ENCODE measurements at places on chromosomes 11 and 22.

DNA sequence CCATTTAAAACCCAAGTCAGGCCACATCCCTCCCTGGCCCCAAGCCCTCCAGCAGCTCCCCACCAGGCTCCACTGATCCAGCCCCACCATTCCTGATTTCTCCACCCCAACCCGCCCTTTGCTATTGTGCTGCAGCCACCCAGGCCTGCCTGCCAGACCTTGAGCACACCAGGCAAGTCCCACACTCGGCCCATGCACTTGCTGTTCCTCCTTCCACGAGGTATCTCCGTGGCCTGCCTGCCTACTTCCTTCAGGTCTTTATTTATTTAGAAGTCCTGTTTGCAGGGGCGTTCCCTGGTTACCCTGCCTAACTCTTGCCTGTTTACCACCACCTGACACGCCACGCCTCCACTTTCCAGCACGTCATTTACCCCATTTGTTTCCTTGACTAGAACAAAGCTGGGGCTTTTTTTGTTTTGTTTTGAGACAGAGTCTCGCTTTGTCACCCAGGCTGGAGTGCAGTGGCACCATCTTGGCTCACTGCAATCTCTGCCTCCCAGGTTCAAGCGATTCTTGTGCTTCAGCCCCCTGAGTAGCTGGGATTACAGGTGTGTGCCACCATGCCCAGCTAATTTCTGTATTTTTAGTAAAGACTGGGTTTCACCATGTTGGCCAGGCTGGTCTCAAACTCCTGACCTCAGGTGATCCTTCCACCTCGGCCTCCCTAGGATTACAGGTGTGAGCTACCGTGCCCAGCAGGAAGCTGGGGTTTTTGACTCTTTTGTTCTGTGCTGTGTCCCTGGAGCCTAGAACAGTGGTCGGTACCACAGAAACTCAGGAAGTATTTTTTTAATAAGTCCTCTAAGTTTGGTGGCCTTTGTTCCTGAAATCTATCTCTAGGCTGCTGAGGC lies 6.7 kb downstream of the CENPM start:
- peak; percentile 20 for DNase-seq

GRCh38 chr22:26725012-26725676 lies 67.8 kb downstream of the MIAT start:
- DNase-seq: no peak

DNA sequence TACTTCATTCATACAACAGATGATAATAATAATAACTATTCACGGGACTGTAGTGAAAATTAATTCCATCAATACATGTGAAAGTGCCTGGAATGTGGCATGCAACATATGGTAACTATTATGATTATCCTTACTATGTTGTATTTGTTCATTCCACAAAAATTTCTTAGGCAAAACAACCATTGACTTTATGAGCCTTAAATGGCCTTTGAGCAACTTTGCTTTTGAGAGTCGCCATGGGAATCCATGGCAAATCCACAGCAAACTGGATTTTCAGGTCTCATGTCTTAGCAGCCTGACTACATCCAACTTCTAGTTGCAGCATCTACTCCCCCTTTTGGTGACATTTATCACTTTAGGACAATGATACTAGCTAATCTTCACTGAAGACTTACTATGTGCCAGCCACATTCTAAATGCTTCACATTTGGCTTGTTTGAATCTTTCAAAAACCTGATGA lies 56.8 kb downstream of the SLC1A2 start:
- DNase-seq: no peak

DNA sequence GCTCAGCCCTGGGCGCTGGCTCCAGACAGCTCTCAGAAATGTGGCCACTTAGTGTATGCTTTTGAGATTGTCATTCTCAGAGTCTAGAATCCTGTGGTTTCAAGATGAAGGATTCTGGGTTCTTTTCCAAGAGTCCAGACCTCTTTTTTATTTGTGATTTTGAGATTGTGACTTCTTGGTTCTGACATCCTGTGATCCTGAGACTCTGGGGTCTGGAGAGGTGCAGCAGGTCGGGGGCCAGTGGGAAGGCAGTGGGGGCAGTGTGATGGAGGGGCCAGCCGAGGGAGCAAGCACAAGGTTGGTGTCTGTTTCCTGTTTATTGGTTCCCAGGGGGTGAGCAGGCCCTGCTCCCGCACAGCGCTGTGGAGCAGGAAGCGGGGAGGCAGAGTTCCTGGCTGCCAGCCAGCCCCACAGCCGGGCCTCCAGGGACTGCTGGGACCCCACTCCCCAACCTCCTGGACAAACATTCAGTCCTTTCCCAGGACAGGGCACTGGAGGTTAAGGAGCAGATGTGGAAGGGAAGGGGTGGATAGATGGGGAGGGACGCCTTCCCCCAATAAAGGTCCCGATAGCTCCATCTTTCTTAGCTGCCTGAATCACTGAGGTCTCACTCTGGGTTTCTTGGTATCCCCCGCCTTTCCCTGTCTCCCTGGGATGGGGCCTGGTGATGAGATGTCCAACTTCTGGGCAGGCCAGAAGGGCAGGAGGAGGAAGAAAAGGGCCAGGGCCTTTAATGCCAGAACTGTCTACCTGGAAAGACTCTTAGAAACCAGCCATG lies 13.7 kb downstream of the ARHGEF17 start:
- DNase-seq: no peak

- DNase-seq: no peak
Measured at GRCh38 chr11:130097285-130097684, 27.6 kb downstream of the APLP2 start.

DNA sequence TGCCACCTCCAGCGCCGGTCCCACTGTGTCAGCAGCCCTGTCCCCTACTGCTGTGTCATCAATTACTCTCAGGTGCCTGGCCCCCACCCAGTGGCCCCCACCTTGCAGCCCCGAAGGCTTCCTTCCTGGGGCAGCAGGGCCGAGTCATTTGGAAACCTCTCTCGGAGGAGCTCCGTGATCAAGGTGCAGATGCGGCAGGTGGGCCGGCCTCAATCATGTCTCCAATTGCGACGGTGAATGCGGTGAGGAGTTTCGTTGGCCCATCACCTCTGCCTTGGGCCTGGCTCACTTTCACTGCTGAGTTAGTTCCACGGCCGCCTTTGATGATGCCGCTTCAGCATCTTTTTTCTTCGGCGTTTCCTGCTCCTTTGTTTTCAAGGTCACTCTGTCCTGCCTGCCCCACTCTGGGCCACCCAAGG lies 11.3 kb upstream of the CXCR5 start:
- no peak for DNase-seq

DNA sequence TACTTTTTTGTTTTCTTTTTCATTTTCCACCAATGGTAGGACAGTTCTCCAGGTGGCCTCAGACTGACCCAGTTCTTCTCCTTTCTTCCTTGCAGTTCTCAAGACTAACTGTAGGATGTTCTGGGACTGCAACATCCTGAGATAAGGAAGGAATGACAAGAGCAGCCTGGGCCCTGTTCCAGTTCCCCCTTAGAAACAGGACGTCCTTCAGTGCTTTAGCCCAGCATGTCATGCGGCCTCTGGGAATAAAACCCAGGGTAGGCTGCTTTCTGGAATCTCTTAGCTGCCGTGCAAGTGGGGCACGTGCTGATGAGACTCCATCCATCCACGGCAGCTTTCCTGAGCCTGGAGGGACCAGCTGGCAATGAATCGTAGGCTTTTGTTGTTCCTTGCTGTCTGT lies 24.0 kb upstream of the CADM1 start:
- DNase-seq: no peak

DNA sequence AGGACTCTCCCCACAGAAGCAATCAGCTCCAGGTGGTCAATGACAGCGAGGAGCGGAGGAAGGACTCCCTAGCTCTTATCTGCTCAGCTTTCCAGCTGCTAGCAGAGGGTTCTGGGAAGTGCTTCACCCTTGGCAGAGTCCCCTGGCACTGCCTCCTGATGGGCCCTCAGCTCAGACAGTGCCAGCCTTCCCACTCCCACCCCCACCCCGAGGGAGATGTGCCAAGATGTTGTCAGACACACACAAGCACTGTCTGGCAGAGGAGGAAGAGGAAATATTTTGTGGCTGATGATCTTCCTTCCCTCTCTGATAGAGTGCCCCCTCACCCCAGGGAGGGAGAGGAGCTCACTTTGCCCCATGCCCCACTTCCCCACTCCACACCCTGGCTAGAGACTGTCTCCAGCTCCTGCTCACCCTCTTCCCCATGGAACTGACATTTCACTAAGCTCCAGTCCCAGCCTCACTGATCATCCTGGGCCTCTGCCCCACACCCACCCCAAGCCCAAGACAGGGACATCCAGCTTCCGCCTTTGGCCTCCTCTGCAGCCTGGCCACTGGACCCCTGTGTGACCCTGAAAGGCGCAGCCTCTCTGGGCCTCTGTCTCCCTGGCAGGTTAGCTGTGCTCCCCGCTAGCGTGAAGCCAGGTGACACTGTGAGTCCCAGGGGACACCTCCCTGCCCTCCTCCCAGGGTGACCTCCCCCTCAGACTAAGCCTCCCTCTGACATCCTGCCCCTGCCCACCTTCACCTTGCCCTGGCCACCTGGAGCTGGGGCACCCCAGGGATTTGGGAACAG lies 44.5 kb downstream of the SLCO2B1 start:
- peak; percentile 71 for DNase-seq

- DNase-seq: no peak
Measured at GRCh38 chr11:46326813-46327416, 20.3 kb upstream of the DGKZ start.

GRCh38 chr11:71433648-71434450 lies 14.3 kb downstream of the DHCR7 start:
- DNase-seq: no peak

DNA sequence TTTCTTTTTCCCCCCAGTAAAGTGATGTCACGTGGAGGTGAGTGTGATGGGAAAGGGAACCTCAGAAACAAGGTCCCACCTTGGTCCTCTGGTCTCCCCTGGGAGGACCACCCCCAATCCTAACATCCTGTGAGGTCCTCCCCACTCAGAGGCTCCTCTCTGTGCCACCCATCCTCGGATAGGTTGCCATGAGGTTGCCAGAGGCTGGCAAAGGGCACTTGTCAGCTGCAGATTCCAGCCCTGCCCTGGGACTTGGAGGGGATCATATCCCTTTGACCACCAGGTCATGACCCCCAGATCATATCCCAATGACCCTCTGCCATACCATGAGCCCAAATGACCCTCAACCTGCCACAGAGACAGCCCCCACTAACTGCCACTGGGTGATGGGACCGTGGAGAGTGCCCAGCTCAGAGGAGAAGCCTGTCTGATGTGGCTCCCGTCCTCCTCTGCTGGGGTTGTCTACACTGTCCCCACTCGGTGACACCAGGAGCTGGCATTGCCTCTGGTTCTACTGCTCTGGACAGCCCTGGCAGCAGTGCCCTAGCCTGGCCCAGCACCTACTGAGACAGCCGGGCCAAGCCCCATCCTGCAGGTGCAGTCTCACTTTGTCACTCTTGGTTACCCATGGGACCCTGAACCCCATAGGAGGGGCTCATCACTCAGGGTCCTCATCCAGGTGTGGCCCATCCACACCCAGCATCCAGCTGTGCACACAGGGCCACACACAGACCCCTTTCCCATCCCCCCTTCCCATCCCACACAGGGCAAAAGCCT lies 90.2 kb upstream of the KCNQ1OT1 start:
- no peak for DNase-seq

GRCh38 chr11:16860617-16861016 lies 122.2 kb downstream of the C11orf58 start:
- DNase-seq: no peak
